ENCODE measurements at places on chromosomes 16 and 17. TPM values are rescaled to one million over a fixed set of nuclear protein-coding genes. Genes with fewer than 3 reads are reported as not detected.
A peak's percentile ranks its signal among the peaks of the same experiment; 100 is the strongest.

KRTAP3-2 gene
- total RNA-seq = not detected

PPL gene
- 20.2 TPM for total RNA-seq

HBA1 gene
- total RNA-seq = not detected

EXOC3L1 gene
- 2.0 TPM for total RNA-seq

CPNE7 gene
- total RNA-seq = 2.1 TPM

TEX19 gene
- total RNA-seq = not detected

- peak overlapping the region; percentile 90 for H3K27ac ChIP-seq
- no peak overlapping the region for H3K4me3 ChIP-seq
- H3K36me3 ChIP-seq = no peaks in the 10 kb centered on the region
- DNase-seq = no peak
Measured at GRCh38 chr17:59107306-59107670, 608 bp upstream of the TRIM37 start.

- H3K27me3 ChIP-seq = no peaks in the 10 kb centered on the region
- DNase-seq = no peak
- no peak overlapping the region for H3K4me3 ChIP-seq
- H3K36me3 ChIP-seq = no peaks in the 10 kb centered on the region
- no peak overlapping the region for H3K27ac ChIP-seq
Measured at GRCh38 chr16:65038100-65038499, 83.8 kb downstream of the CDH11 start.

GRCh38 chr17:67055811-67056745 is 11.7 kb downstream of the CACNG1 start:
- no peaks in the 10 kb centered on the region for H3K27me3 ChIP-seq
- no peak overlapping the region for H3K4me3 ChIP-seq
- no peaks in the 10 kb centered on the region for H3K36me3 ChIP-seq
- DNase-seq = peak; percentile 16

- H3K36me3 ChIP-seq = peaks cover 42% of the 10 kb centered on the region
- no peak overlapping the region for H3K27ac ChIP-seq
- no peak for DNase-seq
- H3K4me1 ChIP-seq = no peaks in the 10 kb centered on the region
Measured at GRCh38 chr17:4050971-4051370, 86.7 kb upstream of the ATP2A3 start.

- H3K27me3 ChIP-seq = no peaks in the 10 kb centered on the region
- no peak overlapping the region for H3K4me3 ChIP-seq
- DNase-seq = no peak
- H3K4me1 ChIP-seq = no peaks in the 10 kb centered on the region
- H3K27ac ChIP-seq = no peak overlapping the region
- no peaks in the 10 kb centered on the region for H3K36me3 ChIP-seq
Measured at GRCh38 chr16:49543631-49543946, 170.0 kb downstream of the C16orf78 start.

- no peak overlapping the region for H3K4me3 ChIP-seq
- DNase-seq = no peak
- no peaks in the 10 kb centered on the region for H3K4me1 ChIP-seq
- no peaks in the 10 kb centered on the region for H3K27me3 ChIP-seq
- no peak overlapping the region for H3K27ac ChIP-seq
- H3K36me3 ChIP-seq = no peaks in the 10 kb centered on the region
Measured at GRCh38 chr17:58560511-58560910, 46.1 kb upstream of the MTMR4 start.

- DNase-seq = no peak
- no peaks in the 10 kb centered on the region for H3K4me1 ChIP-seq
- no peaks in the 10 kb centered on the region for H3K36me3 ChIP-seq
- no peak overlapping the region for H3K27ac ChIP-seq
- H3K4me3 ChIP-seq = no peak overlapping the region
Measured at GRCh38 chr16:82703871-82704768, 77.4 kb downstream of the CDH13 start.

- no peak overlapping the region for H3K27ac ChIP-seq
- no peaks in the 10 kb centered on the region for H3K36me3 ChIP-seq
- no peaks in the 10 kb centered on the region for H3K4me1 ChIP-seq
- no peaks in the 10 kb centered on the region for H3K27me3 ChIP-seq
Measured at GRCh38 chr16:27333549-27333948, 19.8 kb downstream of the IL4R start.

DNA sequence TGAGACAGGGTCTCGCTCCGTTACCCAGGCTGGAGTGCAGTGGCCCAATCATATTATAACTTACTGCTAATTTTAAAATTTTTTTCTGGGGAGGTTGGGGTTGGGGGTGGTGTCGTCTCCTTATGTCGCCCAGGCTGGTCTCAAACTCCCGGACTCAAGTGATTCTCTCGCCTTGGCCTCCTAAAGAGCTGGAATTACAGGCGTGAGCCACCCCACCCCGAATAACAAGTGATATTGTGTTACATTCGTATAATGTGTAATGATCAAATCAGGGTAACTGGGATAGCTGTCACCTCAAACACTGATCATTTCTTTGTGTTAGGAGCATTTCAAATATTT is 16.2 kb upstream of the KPNA2 start:
- H3K4me1 ChIP-seq = peaks cover 12% of the 10 kb centered on the region
- peak; percentile 10 for DNase-seq
- H3K36me3 ChIP-seq = no peaks in the 10 kb centered on the region

DNA sequence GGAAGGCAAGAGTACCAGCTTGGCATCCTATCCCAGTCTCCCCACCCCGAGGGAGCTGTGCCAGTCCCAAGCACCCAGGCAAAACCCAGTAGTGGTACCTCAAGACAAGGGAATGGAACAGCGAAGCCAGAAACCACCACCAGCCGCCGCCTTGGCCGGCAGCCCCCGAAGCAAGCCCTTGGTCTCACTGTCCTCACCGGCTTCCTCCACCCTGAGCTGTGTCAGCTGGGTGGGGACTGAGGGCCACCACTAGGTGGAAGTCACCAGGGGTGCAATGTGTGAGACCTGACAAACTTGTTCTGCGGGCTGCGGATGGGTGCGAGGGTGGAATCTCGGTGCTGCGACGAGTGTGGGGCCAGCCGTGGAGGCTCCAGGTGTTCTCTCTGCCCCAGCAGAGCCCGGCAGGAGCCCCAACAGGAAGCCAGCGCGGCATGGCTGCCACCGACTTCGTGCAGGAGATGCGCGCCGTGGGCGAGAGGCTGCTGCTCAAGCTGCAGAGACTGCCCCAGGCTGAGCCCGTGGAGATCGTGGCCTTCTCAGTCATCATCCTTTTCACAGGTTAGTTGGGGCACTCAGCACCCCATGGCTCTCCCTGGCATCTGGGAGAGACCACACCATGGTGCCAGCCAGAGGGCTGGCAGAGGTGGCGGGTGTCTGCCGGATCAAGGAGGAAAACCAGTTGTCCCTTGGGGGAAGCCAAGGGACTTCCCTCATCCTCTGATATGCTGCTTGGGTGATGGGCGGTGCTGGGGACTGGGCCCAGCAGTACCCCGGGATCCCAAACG is 6.7 kb downstream of the SMIM5 start:
- no peaks in the 10 kb centered on the region for H3K36me3 ChIP-seq
- H3K27me3 ChIP-seq = no peaks in the 10 kb centered on the region
- peaks cover 33% of the 10 kb centered on the region for H3K4me1 ChIP-seq
- H3K27ac ChIP-seq = peak overlapping the region; percentile 61
- H3K4me3 ChIP-seq = no peak overlapping the region
- peak; percentile 49 for DNase-seq

- no peak overlapping the region for H3K27ac ChIP-seq
- DNase-seq = no peak
- H3K4me1 ChIP-seq = peaks cover 10% of the 10 kb centered on the region
- no peak overlapping the region for H3K4me3 ChIP-seq
- H3K27me3 ChIP-seq = no peaks in the 10 kb centered on the region
Measured at GRCh38 chr17:48148854-48149786, 41.6 kb downstream of the SNX11 start.

- H3K27me3 ChIP-seq = no peaks in the 10 kb centered on the region
- no peak overlapping the region for H3K4me3 ChIP-seq
- peaks cover 80% of the 10 kb centered on the region for H3K4me1 ChIP-seq
- H3K36me3 ChIP-seq = no peaks in the 10 kb centered on the region
Measured at GRCh38 chr16:529012-529575, 1.6 kb downstream of the CAPN15 start.

DNA sequence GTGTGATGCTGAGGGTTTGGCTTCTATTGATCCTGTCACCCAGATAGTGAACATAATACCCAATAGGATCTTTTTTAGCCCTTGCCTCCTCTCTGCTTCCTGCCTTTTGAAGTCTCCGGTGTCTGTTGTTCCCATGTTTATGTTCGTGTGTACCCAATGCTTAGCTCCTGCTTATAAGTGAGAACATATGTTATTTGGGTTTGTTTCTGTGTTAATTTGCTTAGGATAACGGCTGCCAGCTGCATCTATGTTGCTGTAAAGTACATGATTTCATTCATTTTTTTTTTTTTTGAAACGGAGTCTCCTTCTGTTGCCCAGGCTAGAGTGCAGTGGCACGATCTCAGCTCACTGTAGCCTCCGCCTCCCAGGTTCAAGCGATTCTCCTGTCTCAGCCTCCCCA is 23.0 kb downstream of the DUS2 start:
- peaks cover 2% of the 10 kb centered on the region for H3K36me3 ChIP-seq
- no peaks in the 10 kb centered on the region for H3K27me3 ChIP-seq
- no peaks in the 10 kb centered on the region for H3K4me1 ChIP-seq
- no peak for DNase-seq

DNA sequence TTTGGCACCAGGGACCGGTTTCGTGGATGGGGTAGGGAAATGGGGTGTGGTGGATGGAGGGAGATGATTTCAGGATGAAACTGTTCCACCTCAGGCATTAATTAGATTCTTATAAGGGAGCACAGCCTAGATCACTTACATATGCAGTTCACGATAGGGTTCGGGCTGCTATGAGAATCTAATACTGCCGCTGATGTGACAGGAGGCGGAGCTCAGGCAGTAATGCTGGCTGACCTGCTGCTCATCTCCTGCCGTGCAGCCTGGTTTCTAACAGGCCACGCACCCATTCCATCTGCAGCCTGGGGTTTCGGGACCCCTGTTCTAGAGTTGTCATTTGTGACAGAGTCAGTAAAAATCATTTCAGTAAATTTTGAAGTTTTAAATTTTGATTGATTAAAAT is 99.7 kb downstream of the CHD9 start:
- H3K27me3 ChIP-seq = no peaks in the 10 kb centered on the region
- H3K36me3 ChIP-seq = peaks cover 4% of the 10 kb centered on the region
- H3K4me1 ChIP-seq = peaks cover 22% of the 10 kb centered on the region

DNA sequence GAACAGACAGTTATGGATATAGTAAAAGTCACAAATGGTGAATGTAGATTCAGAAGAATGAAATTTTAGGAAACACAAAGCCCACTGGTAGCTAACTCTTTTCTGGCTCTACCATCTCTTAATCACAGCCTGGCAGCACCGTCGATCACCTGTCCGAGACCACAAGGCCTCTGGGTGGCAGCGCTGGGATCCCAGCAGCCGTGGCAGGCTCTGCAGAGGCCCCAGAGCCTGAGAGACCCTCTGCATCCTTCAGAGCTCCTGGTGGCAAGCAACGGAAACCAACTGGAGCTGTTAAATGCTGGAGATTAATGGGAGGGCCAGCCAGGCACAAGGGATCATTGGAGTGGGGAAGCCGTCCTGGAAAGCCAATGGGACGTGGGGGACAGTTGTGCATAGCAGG is 26.3 kb downstream of the LAT start:
- H3K27ac ChIP-seq = no peak overlapping the region
- no peak for DNase-seq
- H3K4me3 ChIP-seq = no peak overlapping the region
- no peaks in the 10 kb centered on the region for H3K36me3 ChIP-seq
- no peaks in the 10 kb centered on the region for H3K27me3 ChIP-seq

DNA sequence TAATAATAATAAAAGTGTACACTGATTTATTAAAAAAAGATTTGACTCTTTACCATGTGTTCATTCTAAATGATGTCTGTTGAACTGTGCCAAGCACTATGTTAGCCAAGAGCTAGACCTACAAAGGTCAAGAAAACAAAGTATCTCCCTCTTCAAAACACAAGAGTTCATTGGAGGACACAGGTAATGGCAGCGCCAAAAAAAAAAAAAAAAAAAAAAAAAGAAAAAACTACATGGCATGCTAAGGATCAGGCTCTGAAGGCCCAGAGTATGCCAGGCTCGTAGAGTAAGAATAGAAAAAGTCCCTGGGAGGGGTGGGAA is 35.2 kb downstream of the CYTH1 start:
- H3K27ac ChIP-seq = peak overlapping the region; percentile 62
- H3K36me3 ChIP-seq = no peaks in the 10 kb centered on the region
- no peaks in the 10 kb centered on the region for H3K27me3 ChIP-seq

Data from body of pancreas (tissue), 4 donors.